Activated CD4-positive, alpha-beta T cell treated with anti-CD3 and anti-CD28 coated beads, Interleukin-2, amount 50 U/mL, for 1 hour (primary cell): ENCODE measurements at places on chromosomes 4 and X.
A peak's percentile ranks its signal among the peaks of the same experiment; 100 is the strongest.

GRCh38 chrX:41382714-41383645 is 49.0 kb downstream of the DDX3X start:
- no peak for DNase-seq

DNA sequence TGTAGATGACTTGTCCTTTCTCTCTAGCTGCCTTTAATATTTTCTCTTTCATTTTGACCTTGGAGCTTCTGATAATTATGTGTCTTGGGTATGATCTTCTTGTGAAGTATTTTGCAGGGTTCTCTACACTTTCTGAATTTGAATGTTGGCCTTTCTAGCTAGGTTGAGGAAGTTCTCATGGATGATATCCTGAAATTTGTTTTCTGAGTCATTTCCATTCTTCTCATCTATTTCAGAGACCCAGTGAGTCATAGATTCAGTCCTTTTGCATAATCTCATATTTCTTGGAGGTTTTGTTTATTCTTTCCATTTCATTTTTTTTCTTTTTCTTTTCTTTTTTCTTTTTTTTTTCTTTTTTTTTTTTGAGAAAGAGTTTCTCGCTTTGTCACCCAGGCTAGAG is 585.7 kb upstream of the PABPC4L start:
- DNase-seq: no peak

DNA sequence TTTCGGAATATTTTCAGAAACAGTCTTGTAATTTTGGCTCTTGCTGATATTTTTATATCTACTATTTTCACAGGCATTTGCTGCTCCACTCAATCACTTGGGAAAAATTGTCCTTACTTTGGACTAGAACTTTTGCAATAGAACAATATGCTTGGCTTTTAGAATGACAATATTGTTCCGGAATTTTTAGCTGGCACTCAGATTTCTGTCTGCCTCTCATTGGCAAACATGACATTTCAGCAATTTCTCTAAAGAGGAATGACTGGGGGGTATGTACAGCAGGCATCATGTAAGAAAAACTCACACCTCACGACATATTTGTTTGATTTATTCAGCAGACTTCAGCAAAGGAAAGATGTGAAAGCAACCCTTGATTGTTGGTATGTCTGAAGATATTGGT is 243.6 kb upstream of the GPRIN3 start:
- no peak for DNase-seq

DNA sequence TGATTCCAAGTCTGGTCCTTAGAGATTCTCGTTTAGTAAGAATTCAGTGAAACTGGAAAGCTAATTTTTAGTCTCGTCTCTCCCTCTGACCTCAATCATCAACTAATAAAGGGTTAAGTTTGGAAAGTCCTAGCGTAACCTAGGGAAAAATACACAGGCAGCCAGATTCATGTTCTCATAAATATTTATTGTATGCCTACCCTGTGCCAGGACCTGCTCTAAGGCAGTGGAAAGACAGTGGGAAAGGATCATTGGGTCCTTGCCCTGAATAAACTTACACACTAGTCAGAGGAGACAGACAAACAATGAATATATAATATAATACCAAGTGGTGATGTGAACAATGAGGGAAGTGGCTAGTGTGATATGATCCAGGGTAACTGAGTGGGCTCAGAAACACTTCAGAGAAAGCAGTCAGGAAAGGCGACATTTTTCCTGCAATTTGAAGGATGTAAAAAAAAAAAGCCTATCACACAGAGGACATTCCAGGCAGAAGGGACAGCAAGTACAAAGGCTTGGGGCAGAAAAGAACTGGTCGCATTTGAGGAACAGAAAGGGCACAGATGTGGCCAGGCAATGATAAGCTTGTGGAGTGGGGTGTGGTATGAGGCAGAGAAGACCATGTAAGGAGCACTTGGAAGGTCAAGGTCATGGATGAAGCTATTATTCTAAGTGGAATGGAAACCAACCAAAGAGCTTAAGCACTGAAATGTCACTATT is 128.8 kb downstream of the AMELX start:
- no peak for DNase-seq

DNA sequence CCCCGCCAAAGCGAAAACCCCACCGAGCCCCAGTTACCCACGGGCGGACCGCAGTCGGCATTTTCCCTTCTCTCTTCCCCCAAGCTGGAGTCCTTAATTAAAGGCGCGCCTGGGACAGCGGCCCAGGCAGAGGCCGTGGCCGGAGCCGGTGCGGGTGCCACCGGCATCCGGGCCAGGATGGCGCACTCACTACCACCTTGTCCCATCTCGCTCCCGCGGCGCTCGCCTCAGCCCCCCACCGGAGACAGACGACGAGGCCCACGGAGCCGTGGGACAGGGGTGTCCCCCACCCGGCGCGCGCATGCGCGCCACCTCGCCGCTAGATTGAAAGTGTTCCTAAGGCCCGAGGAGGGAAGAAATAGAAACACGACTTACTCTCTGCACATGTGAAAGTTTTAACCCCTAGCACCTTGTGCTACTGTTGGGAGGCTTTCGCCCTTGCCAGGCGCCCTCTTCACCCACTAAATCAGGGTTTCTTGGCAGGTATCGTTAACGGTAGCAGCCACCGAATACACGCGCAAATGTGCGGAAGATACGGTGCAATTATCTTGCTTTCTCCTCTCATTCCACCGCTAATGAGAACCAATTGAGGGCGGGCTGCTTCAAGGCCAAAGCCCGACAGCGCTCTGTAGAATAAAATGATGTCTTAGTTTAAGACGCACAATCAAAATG is 64.3 kb upstream of the CCDC160 start:
- DNase-seq: peak; percentile 29

GRCh38 chr4:154743683-154744340 is at the start of gene LRAT:
Gene LRAT, plus strand, starts transcription at chr4:154744000. Its CDS starts 327 bp downstream, at chr4:154744327.
- peak; percentile 24 for DNase-seq

- no peak for DNase-seq
These were observed 109.9 kb upstream of the DDX53 start for GRCh38 chrX:22889819-22890218.

DNA sequence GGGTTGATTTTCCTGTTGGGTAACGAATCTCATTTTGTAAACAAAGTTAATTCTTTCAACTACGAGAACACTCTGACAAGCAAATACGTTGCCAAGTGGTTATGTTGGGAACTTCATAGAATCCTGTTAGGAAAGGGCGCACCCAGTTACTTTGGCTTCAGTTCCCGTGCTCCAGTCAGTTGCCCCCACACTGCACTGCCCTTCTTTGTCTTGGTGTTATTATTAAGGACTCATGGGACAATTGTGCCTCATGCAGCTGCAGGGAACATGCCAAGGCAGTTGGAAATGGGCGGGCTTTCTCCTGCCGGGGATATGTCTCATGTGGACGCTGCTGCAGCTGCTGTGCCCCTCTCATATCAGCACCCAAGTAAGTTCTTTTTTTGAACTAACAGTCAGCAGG is 28.9 kb downstream of the OFD1 start:
- DNase-seq: no peak

DNA sequence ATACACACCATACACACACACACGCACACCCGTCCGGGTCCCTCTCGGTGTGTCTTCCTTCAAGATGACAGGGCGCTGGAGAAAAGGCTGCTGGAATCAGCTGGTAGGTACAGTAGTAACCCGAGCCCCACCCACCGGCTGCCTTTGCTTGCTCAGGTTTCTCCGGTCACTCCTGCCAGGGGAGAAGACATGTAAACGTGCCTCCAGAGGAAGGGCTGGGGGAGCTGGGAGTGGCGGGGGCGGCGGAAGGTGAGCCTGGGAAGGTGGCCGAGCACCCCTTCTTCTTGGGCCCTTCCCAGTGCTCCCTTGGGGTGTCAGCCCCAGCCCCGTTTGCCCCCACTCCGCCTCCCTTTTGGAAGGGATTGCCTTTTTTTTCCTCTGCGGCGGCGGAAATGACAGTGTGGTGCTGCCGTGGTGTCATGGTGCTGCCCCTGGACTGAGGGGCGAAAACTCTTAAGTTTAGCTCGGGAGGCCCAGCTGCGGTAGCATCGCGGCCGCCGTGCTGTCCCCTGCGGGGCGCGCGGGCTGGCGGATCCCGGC is at the start of gene MID2:
TSS of gene MID2 (plus strand) at position 169 of the 540 bp plus-strand sequence. CDS start 561 bp downstream, outside the sequence.
- DNase-seq: peak; percentile 47

DNA sequence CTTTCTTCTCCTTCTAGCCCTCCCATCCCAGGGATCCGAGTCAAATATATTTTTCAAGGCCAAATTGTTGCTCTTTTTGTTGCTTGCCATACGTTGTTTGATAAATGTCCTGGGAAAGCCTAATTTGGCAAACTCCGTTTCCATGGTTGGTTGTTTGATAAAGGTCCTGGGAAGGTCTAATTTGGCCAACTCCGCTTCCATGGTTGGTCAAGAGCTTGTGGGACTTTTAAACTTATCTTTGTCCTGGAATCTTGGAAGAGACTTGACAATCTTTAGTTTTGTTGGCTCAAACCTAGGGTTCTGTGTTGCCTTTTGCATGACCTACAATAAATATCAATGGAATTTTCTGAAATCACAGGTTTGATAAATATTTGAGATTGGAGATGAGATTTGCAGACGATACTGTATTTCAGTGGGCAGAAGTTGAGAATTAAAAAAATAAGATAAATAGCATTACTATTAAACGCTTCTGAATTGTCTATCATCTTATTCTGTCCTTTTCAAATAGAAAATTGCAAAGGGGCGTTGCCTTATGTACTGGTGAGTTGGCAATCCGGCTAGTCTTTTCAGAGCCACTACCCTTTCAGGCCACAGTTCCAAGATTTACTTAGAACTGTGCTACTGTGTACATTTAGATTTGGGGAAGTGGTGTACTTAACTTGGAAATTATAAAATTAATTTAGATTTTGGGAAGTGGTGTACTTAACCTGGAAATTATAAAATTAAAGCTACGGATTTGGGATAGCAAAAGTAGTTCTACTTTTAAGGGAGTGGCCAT is 804 bp downstream of the OSTC start:
- DNase-seq: no peak

DNA sequence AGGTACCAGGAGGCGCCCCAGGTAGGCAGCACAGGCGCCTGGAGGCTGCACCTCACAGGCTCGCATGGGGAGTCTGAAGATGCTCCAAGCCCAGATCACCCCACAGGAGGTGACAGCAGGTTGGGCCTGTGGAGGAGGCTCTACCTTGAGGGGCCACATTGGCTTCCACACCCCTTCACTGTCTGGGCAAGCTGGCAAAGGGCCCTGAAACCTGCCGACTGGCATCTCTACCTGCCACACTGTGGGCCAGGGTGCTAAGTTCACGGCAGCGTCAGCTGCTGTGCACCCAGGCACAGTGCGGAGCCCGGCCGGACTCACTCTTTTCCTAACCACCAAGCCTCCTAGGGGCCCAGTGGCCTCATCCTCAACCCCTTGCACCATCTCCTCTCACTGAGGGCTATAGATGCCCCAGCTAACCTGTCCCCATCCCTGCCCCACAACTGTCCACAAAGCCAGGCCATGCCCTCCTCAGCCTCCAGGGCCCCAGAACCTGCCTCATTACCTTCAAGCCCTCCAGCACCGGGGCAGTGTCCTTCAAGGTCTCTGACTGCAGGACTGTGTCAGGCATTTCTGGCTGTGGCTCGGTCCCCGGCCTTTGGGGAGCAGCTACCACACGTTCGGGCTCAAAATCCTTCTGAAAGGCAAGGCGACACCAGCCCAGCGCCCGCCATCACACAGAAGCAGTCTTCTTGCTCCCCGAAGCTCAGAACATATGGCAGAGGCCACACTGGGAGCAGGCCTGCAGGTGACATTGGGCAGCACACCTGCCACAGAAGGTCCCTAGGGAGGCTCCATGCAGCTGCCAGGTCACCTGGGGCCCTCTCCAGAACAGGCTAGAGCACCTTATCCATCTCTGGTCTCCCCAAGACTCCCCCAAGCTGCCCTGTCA is 28.8 kb downstream of the FGFR3 start:
- DNase-seq: no peak

DNA sequence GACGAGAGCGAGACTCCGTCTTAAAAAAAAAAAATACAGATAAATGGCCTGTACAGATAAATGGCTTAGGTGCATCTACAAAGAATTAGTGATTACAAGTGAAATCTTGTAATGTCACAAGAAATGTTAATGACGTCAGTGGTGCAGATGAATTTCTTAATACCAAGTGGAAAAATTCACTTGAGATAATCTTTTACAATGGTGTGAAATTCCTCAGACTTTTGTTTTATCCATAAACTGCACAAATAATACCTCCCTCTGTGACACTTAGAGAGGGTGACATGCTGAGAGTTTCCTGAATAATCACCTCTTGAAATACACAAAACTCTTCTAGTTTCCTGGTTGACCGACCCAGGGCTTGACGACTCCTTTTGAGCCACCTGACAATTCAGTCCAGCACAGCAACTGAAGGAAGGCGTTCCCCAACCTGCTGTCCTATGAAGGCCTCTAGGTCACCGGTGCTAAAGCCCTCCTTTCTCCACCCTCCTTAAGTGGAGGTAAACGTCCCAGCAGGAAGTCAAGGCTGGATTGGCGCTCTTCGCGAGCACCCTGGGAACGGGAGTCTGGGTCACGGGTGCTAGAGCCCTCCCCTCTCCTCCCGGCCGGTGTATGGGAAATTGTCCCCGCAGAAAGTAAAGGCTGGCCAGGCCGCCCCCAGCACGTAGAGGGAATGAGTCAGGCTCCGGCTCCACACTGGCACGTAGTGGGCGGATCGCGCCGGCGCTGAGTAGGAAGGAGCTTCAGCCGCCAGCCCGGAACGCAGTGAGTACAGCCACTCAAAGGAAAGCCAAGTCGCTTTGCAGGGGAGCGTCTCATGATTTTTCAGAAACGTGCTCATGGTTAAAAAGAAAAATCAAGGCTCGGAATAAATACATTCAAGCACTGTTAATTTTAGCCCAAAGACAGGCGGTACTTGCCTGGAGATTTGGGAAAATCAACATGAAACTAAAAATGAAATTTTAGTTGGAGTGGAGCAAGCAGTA is at the start of gene TMEM144:
TSS of gene TMEM144 (plus strand) at position 662 of the 983 bp plus-strand sequence. CDS start 2,182 bp downstream, outside the sequence.
- DNase-seq: peak; percentile 3

DNA sequence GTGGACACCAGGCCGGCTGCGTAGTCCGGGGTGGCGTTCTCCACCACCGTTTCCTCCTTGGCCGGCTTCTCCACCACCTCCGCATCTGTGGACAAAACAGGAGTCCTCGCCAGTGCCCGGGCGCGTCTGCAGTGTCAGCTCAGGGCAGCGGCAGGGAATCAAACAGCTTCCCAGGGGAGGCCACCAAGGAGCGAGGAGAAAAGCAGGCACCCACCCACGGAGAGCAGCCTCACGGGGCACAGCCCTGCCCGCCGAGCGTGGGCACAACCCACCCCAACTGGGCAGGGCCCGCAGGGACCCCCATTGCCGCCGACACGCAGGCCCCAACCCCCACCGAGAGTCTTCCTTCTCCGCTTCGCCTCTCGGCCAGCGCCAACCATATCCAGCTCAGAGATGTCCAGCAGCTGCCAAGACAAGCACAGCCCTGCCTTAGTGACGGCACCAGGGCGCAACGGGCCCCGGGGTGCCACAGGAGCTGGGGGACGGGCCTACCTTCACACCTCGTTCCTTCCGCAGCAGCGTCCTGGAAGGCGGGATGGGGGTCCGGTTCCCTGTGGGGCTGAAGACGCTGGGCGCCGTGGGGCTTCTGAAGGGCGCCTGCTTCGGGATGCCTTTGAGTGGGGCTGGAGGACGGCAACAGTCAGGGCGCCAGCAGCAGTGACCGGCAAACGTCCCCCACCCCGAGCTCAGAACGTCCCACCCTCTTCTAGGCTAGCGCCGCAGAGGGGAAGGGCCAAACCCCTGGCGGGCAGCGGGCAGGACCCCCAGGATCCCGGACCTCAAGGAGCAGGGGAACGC is 22.8 kb downstream of the NELFA start:
- DNase-seq: no peak
